ENCODE measurements at places on chromosomes 4 and X.

- peak; percentile 46 for DNase-seq
Measured at GRCh38 chr4:124201636-124202035, 510.9 kb downstream of the ANKRD50 start.

- DNase-seq = no peak
Measured at GRCh38 chr4:81565142-81565870, 93.6 kb upstream of the RASGEF1B start.

GRCh38 chrX:67574696-67575095 lies 30.9 kb downstream of the AR start:
- no peak for DNase-seq

DNA sequence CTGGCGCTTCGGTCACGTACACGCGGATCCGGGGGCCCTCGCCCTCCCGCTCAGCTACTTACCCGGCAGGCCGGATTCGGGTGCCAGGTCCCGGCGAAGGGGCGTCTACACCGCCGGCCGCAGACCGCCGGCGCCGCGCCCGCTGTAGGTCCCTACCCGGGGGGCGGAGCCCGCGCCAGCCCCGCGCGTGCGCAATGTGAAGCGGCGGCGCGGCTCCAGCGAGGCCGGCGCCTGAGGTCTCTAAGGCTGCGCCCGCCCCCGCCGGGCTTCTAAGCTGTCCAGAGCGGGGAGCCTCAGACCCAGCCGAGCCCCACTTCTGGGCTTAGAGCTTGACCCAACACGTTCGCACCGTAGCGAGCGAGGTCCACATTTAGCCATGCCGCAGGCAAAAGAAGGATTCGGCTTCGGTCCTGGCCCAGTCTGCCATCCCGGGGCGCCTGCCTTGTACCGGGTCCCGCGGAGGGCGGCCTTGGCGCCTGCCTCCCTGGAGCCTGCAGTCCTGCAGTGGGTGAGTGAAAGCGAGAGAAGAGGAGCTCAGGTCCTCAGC lies at the start of gene ZNF518B:
Gene ZNF518B, minus strand, starts transcription at position 172 of the 547 bp plus-strand sequence. CDS start 11,098 bp downstream, outside the sequence.
- DNase-seq = peak; percentile 71

DNA sequence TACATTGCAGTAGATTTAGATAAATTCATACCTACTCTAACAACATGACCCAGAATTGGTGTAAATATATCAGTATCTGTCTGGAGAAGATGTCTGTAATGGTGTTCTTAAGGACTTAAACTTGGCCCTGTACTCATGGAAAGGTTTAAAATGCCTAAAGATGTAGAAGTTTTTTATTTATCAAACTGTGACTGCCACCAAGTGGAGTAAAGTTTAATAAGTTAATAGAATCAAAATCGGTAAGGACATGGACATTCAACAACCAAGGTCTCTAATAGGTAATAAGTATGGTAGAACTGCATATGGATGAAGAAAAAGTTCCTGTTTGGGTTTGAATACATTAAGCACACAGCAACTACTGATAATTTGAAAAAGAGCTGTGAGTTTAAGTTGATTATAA lies 474.0 kb upstream of the NDST3 start:
- DNase-seq = peak; percentile 17

DNA sequence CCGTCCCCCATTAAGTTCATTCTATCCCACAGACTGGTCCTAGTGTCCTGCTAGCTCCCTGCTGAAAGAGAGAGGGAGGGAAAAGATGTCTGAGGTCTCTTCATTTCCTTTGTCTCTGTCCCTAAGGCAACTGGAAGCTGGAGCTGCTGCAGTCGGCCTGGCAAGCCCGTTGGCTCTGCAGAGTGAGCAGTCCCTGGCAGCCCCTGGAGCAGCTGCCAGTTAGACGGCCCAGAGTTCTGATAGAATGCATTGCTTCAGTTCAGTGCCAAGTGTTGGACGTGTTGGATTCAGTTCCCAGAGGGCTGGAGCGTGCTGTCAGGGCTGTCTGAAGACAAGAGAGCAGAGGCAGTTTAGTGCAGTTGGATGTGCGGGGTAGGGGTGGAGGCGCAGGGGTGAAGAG lies 975 bp downstream of the KCNE5 start:
- DNase-seq = no peak

- peak; percentile 48 for DNase-seq
Measured at GRCh38 chr4:154189346-154189745, 302.3 kb downstream of the DCHS2 start.

DNA sequence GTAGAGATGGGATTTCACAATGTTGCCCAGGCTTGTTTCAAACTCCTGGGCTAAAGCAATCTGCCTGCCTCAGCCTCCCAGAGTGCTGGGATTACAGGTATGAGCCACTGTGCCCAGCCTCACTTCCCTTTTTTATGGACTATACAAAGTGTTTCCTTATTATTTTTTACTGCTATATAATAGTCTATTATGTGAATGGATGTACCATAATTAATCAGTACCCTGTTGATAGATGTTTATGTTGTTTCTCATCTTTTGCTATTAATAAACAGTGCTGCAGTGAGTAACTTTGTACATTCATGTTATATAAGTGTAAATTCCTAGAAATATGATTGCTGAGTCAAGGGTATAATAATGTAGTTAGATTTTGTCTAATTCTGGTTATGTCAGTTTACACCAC lies 35.8 kb upstream of the LARP1B start:
- no peak for DNase-seq

DNA sequence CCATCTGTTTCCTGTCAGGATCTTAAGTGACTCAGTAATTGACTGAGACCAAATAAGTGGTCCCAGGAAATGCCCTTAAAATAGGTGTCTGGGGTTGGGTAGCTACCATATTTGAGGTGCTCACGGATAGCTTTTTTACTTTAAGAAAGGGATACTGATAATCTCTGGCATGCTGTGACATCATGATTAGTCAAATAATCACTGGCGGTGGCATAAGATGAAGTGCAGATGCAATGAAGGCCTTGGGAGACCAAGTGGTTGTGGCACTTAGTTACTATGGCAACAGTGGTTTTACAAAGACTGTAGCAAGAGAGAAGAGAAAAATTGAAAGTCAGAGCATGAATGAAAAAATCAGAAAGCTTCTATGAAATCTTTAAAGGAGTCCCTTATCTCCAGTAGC lies 114.5 kb upstream of the SLIT2 start:
- DNase-seq = peak; percentile 71

- no peak for DNase-seq
Measured at GRCh38 chr4:178453057-178453456, 1010.8 kb upstream of the AGA start.

- DNase-seq = no peak
Measured at GRCh38 chr4:520683-521023, 21.6 kb downstream of the PIGG start.

- no peak for DNase-seq
Measured at GRCh38 chr4:40984051-40984450, 230.3 kb downstream of the APBB2 start.

- no peak for DNase-seq
Measured at GRCh38 chr4:122858705-122859104, 32.1 kb downstream of the FGF2 start.

DNA sequence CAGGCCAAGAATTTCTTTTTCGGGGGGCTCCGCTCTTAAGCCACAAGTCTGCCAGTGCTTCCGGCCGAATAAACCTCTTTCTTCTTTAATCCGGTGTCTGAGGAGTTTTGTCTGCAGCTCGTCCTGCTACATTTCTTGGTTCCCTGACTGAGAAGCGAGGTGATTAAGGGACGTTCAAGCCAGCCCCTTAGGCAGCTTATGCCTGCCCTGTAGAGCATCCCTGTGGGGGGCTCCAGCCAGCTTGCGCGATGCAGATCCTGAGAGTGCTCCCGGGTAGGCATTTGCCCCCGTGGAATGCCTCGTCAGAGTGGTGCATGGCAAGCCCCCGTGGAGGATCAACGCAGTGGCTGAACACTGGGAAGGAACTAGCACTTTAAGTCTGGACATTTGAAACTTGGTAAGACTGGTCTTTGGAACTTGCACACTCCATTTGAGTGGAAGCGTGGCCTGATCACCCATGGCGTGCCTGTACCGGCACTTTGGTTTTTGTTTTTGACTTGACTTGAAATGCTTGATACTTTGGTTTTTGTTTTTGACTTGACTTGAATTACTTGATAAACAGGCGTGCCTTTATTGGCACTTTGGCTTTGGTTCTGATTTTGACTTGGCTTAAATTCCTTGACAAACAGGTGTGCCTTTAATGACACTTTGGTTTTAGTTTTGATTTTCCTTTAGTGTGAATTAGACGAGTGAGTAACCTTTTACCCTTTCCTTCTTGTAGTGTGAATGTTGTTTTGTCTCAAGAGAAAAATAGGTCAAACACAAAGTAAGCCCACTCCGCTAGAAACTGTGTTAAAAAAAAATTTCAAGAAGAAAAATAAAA lies 6.1 kb downstream of the ACOX3 start:
- no peak for DNase-seq

DNA sequence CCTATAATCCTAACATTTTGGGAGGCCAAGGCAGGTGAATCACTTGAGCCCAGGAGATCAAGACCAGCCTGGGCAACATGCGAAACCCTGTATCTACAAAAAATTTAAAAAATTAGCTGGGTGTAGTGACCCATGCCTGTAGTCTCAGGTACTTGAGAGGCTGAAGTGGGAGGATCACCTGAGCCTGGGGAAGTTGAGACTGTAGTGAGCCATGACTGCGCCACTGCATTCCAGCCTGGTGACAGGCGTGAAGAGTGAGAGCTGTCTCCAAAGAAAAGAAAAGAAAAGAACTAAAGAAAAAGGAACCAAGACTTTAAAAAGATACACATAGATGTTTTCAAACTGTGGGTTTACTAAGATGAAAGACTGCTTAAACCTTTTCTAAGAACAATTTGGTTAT lies 129.0 kb downstream of the SPCS3 start:
- DNase-seq = no peak

DNA sequence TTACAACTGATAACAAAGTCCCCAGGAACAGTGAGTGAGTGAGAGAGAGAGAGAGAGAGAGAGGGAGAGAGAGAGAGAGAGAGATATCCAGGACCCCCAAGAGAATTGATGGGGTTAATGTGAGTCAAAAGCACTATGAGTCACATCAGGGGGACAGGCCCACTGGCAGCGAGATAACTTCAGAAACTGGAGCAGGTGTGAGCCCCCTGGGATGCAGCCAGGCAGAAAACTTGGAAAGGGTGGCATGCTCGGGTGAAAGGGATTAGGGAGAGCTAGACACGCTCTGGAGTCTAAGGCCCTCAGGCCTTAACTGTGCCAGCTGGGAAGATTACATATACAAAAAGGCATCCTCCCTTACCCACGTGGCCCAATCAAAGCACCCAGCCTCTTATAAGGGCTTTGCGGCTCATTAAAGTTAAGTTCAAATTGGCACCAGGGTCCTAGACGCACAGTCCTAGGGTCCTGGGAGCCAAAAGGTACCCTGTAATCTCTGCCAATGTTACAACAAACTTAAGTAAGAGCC lies 841 bp downstream of the ACOT9 start:
- peak; percentile 65 for DNase-seq

Data from fibroblast of skin of right quadriceps (primary cell).